ENCODE measurements at places on chromosomes 11 and 22. TPM values are rescaled to one million over a fixed set of nuclear protein-coding genes. Genes with fewer than 3 reads are reported as not detected.

The ART1 gene
- total RNA-seq: not detected

The OR6T1 gene
- not detected for total RNA-seq

The SCARF2 gene
- 9.1 TPM for total RNA-seq

The CHRNA10 gene
- 0.33 TPM for total RNA-seq

The TMEM151A gene
- not detected for total RNA-seq

The VSIG2 gene
- total RNA-seq: 0.26 TPM

The HMOX1 gene
- 86.4 TPM for total RNA-seq

The NXPE4 gene
- not detected for total RNA-seq

The TENM4 gene
- not detected for total RNA-seq

The KCNJ11 gene
- 0.07 TPM for total RNA-seq

The CSF2RB gene
- 8.9 TPM for total RNA-seq
